ENCODE measurements at places on chromosomes 6 and 20.
A peak's percentile ranks its signal among the peaks of the same experiment; 100 is the strongest.

DNA sequence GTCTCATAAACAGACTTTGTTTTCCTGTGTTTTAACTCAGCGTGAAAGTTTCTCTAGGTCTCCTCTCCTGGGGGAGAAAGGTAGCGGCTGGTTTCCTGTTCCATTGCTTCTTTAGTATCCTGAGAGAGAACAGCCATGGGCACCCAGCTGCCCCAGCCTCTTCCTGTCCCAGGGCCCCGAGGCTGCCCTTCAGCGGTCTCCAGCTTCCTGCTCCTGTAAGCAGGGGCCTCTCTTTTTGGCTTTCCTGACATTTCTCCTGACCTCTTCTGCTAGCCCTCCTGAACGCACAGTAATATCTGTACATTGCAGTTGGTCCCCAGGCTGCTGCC, 2.4 kb upstream of the SSTR4 start:
- DNase-seq: no peak

DNA sequence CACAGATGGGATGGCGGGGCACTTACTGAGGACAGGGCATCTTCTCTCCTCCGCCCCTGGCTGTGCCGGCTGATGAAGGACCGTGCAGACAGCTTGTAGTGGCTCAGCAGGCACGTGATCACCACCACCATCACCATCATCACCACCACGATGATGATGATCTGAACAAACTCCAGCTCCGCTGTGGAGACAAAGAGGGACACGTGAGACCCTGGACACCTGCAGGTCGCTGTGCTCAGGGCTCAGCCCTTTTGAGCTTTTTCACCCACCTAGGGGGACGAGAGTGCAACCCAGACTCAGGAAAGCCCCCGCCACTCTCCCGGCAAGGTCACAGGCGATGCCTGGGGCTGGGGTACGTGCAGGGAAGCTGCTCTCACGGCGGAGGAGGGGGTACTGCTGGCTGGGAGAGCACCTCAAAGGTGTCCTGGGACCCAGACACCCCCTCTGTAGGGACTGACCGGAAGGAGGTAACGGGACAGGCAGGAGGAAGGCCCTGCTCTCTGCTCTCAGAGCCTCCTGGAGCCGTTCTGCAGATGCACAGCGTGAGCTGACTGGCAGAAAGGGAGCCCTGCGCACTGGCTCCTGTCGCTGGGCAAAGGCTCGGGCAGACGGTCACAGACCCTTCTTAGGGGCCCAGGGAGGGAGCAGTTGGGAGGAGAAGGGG, 39.4 kb upstream of the ZBP1 start:
- DNase-seq: peak; percentile 10

- no peak for DNase-seq
Measured at GRCh38 chr20:14178952-14179351, 158.5 kb downstream of the FLRT3 start.

DNA sequence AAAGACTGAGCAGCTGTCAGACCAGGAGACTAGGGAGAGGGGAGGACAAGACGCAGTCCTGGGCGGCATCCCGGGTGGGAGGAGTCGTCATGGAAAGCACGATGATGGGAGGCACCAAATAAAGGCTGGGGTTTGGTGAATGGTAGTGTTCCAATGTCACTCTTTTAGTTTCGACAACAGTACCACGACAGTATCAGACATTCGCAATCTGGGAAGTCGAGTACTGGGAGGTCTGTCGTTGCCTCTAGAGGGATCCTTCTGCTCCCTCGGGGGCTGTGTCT, 32.1 kb downstream of the PSMG4 start:
- no peak for DNase-seq

- DNase-seq: no peak
Measured at GRCh38 chr6:143262859-143263258, 187.6 kb downstream of the ADAT2 start.

DNA sequence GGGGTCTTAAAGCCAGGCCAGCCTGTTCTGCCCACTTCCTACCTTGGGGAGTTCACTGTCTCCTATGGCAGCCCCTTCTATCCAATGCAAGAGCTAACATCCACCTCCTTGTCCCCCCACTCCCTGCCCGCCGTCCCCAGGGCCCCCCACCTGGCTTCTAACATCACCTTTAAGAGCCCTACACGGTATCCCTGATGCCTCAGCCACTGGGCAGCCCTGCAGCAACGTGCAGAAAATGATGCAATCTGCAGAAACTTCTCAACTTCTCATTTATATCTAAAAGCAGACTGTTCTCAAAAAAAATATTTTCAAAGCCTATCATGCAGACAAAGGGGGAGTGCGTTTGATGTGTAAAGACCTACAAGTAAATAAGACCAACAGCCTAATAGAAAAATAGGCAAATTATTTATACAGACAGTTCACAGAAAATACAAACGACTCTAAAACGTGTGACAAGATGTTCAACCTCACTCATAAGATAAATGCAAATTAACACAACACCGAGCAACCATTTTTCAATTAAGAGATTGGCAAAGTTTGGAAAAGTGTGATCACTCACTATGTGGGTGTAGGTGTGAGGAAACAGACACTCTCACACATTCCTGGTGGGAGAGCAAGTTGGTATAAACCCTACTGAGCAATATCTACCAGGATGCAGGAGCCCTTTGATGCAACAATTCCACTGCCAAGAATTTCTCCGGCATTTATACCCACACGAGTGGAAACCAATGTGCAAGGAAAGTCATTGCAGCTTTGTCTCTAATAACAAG, 15.1 kb upstream of the HCK start:
- DNase-seq: no peak

DNA sequence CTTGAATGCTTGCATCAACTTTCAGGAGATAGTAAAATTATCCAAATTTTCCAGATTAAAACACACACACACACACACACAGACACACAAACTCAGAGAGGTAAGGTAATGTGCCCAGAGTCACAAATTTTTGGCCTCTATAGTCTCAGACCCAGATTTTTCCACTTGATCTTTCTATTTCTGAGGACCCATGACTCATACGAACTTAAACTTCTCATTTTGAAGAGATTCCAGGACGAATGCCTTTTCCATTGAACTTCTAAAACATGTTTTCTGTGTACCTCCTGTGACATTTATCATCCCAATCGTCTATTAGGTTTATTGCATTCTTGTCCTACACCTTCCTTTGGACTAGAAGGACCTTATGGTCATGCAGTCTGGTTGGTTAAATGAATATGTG, 172.9 kb upstream of the COL21A1 start:
- no peak for DNase-seq

DNA sequence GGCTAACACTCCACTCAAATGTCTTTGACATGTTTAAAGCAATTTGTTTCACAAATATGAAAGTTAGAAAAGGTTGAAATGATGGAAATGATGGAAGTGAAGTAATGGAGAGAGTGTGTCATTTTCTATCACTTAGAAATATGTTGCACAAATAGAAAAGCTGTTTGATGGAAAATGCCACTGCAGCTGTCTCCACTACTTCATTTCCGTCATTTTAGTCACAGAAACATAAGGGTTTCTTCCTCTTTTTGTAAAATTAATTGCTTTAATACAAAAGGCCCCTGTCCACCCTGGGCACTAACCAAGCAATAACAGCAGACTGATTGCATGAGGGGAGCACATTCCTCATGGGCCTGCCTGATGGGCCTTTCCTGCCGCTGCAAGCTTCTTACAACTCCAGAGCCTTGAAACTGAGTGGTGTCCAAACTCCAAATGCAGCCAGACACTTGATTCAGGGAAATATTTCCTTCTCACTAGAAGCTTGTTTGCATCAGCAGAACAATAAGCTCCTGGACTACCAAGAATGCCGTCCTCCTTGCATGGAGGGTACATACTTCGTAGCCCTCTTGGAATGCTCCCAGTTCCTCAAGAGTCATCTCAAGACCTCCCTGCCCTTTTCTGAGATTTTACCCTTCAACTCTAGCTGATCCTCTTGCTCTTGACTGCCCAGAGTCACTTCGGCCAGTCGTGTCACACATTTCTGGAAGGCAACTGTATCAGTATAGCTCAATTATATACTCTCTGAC, 36.1 kb downstream of the F13A1 start:
- no peak for DNase-seq

- DNase-seq: no peak
Measured at GRCh38 chr6:37077191-37077904, 71.9 kb downstream of the FGD2 start.

DNA sequence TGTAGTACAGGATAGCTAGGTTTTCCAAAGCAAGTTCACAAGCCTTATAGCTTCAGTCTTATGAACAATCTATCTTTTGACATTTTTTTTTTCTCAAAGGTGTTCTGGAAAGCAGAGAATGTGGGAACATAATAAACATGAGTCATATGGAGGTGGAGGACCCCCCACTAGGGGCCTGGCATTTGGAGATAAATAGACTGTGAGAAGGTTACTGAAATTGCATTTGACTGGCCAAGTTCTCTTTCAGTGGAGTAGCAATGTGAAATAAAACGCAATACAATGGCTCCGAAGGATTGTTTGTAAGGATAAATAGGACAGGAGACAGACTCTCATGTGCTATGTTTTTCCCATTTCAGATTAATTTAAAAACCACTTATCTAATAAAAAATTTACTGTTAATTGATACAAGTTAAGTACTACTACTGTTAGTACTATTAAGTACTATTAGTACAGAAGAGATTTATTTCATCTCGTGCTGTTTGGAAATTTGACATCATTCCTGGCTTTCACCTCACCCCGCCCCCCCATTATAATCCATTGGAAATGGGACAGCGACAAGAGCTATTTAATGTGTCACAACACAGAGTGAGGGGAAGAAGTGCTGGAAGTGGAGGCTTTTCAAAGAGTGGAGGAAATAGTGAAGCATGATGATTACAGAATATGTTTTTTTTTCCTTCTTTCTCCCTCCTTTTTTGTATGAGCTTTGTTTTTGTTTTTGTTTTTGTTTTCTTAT, 122.6 kb upstream of the ID4 start:
- no peak for DNase-seq

DNA sequence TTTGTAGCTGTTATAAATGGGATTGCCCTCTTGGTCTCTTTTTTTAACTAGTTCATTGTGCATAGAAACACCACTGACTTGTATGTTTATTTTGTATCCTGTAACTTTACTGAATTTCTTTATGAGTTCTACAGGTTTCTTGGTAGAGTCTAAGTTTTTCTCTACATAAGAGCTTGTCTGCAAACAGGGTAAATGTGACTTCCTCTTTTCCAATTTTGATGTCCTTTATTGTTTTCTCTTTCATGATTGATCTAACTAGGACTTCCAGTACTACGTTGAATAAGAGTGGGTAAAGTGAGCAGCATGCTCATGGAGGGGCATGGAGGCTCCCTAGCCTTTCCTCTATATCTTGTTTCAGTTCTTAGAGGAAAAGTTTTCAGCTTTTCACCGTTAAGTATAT, 3.0 kb upstream of the WFDC10A start:
- DNase-seq: no peak

DNA sequence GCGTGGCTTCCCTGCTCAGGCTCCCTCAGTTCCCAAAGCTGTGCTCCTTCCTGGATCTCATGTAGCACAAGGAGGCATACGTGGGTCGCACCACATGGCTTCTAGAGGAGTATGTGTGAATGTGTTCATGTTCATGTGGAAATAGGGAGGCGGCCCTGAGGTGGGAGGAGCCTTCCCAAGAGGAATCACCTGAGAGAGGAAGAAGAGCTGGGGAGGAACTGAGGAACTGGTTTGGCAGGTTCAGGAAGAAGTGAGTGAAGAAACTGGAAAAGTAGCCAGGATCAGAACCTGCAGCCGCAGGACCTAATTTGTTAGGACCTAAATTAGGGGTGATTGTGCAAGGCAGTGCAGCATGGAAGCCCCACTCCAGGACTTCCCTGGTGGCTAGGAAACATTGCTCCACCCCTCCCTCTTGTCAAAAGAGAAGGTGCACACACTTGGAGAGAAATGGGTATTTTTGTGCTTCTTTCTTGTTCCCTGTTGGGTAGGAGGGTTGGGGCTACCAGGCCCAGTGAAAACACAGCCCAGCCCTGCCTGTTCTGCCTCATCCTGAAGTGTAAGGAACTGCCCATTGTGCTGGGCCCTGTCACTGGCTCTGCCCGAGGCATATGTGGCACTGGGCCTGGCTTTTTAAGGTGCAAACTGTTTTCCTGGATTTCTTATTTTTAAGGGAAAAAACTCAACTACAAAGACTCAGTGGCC, 20.7 kb downstream of the SYNJ2 start:
- DNase-seq: no peak

DNA sequence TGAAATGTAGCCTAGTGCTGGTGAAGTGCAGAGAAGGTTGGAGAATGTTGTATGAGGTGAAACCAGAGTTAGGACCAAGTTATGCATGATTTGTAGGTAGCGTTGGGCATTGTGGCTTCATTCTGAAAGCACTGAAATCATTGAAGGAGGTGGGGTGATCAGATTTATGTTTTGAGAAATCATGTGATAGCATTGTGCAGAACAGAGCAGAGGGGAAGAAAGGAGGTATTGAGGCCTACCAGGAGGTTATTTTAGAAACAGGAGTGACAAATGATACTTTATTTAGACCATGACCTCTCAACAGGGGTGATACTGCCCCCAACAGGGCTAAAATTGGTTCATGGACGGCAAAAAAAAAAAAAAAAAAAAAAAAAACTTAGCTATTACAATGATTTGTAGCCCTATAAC, 15.6 kb upstream of the HMGN3 start:
- DNase-seq: no peak

GRCh38 chr6:161181121-161181520, 92.7 kb downstream of the AGPAT4 start:
- DNase-seq: no peak

- no peak for DNase-seq
Measured at GRCh38 chr20:20410678-20411077, 42.8 kb downstream of the INSM1 start.

- DNase-seq: no peak
Measured at GRCh38 chr6:138086573-138087196, 20.5 kb downstream of the PERP start.

- no peak for DNase-seq
Measured at GRCh38 chr20:19827818-19828217, 69.8 kb downstream of the RIN2 start.

- DNase-seq: no peak
Measured at GRCh38 chr6:26441977-26442376, 1.7 kb downstream of the BTN3A3 start.

- DNase-seq: no peak
Measured at GRCh38 chr6:36577301-36577700, 16.9 kb upstream of the SRSF3 start.

DNA sequence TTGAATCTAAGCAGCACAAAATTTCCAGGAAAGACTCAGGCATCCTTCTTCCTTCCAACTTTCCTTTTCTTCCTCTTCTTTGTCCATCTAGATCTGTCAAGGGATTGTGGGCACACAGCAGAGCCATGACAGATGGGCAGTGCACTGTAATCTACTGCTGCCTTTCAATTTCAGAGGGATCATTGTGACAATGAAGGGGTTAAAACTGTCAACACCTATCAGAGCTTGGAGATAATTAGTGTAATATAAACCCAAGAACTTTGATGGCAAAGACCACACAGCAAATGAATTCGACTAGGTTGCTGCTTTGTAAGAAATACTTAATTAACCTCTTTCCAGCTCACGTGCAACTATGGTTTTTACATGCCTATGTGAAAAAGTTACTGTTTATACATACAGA, 55.0 kb downstream of the SAMD5 start:
- DNase-seq: no peak

Measured in activated T-cell treated with anti-CD3 and anti-CD28 coated beads, Interleukin-2, amount 50 U/mL, for 48 hours (primary cell).